ENCODE measurements at places on chromosomes 5 and 9.

DNA sequence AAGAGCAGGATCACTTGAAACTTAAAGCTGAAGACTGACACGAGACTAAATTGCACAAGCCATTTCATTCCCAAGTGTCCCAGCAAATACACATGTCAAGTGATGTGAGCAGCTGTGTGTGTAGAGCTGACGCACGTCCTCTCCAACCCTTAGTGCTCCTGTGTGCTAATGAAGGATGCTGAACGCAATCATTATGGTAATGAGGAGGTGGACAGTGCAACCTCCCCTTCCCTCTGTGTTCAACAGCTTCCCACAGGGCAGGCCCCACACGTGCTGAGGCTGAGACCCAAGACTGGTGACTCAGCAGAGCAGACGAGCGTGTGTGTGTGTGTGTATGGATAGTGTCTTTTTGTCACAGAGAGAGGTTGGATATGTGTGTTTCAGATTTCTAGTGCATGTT is 702.1 kb downstream of the SEMA5A start:
- peak; percentile 40 for DNase-seq

DNA sequence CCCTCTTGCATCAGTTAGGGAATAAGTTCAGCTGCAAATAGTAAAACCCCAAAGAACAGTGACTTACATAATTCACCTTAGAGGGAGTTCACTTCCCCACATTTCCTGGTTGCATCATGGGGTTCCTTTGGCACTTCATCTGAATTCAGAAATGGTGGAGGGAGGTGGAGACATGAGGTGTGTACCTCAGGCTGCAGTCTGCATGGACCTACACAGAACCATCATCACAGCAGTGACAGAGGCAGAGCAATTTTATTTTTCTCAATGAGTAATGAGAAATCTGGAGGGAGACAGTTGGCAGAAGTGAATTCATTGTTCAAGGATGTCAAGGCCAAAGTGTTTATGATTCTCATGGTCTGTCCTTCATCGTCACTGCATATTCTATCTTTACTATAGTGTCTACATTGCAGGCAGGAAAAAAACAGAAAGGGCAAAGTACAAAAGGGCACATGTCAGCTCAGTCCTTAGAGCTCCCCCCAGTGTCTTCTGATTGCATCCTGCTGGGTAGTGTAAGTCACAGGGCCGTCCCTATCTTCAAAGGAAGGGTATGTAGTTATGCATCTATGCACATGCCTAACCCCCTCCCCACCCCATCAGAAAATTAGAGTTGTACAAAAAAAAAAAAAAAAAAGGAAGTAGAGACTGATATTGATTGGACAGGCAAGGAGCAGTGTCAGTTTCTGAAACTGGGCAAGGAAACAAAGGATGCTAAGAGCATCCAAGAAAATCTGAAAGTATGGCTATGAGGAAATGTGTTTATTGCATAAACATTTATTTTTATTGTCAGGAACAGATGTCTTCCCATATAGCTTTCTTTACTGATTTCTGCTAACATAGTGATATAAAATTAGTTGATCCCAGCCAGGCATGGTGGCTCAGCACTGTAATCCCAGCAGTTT is 132.7 kb upstream of the APC start:
- no peak for DNase-seq

DNA sequence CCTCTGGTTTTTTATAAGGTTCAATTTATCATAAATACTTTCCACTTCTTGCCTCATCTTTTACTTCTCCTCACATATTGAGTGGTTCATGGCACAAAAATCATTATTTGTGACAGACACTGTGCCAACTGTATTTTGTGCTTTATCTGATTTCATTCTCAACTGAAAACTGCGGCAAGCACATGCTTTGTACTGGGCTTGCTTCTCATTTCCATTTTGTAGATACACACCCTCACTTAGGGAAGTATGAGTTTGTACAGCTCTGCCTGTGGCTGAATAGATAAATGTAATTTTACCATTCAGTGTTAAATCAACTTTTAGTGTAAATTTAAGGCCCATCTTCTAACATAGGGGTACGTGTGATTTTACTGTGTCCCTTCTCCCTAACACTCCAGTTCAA is 83.6 kb downstream of the ANXA2R start:
- DNase-seq = no peak

DNA sequence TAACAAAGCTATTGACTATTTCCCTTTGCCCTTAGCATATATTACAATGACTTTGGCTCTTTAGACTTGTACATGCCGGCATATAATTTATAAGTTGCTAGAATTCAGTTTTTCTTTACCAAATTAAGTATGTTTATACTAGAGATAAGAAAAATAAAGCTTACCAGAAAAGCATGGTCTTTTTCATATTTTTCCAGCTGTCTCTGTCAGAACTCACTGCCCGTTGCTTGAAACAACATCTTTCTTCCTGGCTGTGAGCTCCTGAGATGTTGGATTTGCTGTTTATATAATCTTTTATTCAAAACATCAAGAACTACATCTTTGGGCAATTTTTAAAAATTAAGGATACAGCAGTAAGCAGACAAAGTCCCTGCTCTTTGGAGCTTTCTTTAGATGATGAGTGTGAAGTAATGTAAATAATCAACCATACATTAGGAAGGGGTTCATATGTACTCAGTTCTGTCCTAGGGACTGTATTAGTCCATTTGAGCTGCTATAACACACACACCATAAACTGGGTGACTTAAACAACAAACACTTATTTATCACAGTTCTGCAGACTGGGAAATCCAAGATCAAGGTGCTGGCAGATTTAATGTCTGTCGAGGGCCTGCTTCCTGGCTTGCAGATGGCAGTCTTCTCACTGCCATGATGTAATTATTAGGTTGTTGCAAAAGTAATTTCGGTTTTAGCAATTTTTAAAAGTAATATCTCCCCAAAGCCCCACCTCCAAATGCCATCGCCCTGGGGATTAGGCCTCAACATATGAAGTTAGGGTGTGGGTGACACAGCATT is 45.4 kb upstream of the RANBP3L start:
- DNase-seq = no peak

GRCh38 chr9:7509576-7510145 is 289.9 kb downstream of the DMAC1 start:
- no peak for DNase-seq

DNA sequence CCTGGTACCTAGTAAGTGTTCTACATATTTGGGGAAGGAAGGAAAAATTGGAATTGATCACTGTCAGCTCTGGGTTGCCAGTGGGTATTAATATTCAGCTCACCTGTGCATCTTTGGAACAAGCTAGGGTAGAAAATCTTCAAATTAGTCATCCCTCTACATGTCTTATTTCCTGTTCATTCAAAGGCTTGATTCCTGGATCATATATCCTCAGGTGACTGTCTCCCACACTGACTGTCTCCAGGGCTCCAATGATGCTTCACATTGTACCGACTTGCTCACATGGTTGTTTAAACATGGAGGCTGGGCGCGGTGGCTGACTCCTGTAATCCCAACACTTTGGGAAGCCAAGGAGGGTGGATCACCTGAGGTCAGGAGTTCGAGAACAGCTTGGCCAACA is 11.6 kb upstream of the SUSD1 start:
- no peak for DNase-seq

- DNase-seq = no peak
Measured at GRCh38 chr5:102879741-102880140, 124.6 kb downstream of the PAM start.

- peak; percentile 58 for DNase-seq
Measured at GRCh38 chr5:7856855-7857254, 5.9 kb upstream of the CFAP90 start.

GRCh38 chr5:71582945-71583584 is 4.1 kb upstream of the MCCC2 start:
- DNase-seq = no peak

GRCh38 chr9:134211811-134212485 is 47.6 kb upstream of the RNU6ATAC start:
- DNase-seq = no peak

DNA sequence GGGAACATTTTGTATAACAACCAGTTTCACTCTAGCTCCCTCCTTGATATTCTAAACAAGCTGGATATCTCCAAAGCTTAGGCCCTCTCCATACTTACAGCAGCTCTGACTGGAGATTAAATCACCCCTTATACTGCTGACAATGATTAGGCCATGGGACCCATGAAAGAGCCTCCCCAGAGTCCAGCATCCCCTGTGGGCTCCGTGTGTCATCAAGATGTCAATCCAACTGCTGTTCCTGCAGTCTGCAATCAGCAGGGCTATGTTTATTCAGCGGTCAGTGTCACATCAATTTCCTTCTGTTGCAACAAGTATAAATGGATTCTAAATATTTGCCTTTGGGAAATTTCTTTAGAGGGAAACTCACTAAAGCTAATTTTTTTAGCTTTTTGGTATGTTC is 26.6 kb downstream of the PCDHAC2 start:
- DNase-seq = no peak

DNA sequence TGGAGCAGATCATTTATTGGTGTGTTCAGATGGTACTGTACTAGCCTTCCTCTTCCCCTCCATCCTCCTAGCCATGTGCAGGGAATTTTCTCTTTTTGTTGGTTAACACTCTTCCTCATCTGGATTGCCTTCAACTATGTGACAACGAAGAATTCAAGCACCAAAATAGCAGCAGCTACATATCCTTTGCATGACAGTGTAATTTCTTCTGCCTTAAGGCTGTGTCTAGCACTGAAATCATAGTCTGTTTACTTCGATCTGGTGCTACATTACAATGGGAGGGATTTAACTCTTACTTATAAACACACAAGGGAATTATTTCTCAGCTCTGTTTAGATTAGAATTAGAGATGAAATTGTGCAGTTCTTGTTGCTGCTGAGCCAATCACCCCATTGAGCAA is 260.4 kb downstream of the ARL15 start:
- DNase-seq = peak; percentile 10

DNA sequence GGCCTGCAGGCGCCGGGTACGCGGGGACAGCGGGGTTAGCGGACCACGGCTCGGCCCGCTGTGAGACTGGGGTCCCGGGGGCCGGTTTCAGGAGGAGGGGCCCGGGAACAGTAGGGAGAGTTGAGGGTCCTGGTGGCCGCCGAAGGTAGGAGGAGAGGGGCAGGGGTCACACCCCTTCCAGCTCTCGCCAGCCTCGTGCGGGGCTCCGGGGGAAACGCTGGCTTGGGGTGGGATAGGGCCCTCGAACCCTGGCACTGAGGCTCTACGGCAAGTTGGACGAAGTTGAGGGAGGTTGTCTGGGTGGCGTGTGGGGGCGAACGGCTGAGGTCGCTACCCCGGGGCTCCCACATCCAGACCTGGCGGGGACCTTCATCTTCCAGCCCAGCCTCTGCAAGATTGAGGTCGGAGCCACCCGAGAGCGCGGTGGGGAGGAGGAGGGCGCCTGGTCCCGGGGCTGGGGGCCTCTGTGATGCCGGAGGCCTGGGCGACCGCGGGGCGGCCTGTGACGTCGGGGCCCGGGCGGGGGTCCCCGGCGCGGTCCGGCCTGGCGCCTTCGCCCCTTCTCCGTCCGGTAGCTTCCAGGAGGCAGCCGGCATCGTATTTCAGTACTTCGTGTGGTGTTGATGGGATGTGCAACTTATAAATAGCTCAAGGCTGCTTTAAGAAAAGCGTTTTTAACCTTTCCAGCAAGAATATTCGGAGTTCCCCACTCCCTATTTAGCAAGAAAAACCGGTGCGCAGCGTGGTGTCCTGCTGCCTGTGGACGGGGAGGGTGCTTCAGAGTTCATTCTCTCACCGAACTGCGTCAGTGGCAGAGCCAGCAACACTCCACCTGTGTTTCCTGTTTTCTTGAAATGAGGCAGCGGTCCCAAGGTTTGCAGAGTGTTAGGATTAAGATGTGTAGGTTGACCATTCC is 902 bp downstream of the HABP4 start:
- DNase-seq = no peak

- DNase-seq = no peak
Measured at GRCh38 chr5:28483327-28484025, 1445.1 kb upstream of the CDH9 start.

DNA sequence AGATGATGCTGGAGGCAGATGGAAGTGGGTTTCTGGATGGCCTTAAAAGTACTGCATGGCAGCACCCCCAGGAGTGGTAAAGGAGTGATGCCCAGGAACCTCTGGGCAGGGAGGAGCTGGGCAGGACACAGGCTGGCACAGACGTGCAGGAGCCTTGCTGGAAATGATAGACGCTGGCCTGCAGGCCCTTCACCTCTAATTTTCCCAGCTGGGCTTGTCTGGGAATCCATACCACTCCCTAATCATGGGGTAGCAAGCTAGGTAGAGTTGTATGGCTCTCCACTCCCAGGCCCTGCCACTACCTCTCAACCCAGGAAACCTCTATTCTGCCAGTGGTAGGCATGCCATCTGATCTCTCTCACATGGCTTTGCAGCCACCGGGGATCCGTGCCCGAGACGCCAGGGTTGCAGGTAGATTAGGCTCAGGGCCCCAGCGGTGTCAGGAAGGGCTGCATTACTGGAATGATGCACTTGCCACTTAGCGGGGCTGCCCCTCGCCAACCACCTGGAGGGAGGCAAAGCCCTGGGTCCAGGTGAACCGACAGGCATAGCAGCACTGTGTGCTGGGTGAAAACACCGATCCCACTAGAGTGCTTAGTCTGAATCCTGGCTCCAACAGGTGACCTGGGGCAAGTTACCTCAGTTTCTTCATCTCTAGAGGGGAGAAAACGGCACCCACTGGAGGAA is 79.6 kb upstream of the SLC25A51 start:
- DNase-seq = no peak

DNA sequence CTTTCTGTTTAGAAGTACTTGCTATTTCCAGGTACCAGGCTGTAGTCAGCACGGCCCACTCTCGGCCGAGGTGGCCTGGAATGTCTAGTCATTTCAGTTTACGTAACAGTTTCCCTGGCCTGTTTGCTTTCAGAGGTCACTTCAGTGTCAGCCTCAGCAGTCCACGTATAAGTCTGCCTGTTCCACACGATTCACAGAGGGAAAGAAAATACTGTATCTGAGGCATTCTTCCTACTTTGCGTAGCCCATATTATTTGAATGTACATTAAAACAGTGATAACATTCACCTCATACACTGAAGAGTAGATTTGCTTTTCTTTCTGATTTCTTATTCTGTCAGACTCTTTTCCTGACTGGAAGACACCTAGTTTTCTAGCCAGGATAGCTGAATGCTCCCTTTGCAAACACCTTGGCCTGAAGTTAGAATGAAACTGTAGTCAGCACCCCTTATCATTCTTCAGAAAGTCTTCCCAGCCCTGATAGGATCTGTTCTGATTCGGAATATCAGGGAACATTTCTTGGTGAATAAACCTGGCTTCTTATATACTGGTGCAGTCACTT is 140.9 kb downstream of the AOPEP start:
- DNase-seq = peak; percentile 88

DNA sequence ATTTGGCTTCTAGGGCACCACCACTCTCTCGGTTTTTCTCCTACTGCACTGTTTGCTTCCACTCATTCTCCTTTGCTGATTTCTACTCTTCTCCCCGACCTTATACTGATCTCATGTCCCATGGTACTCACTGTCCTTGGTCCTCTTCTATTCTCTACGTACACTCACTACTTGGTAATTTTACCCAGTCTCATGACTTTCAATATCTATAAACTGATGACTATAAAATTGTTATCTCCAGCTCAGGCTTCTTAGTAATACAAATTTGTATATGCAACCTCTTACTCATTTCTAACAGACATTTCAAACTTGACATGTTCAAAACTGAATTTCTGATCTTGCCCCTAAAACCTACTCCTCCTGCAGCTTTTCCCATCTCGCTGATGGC is 4.1 kb downstream of the RAPGEF6 start:
- no peak for DNase-seq

Data from H4 (cell line).